ENCODE measurements at places on chromosomes 11 and 22. TPM values are rescaled to one million over a fixed set of nuclear protein-coding genes. Genes with fewer than 3 reads are reported as not detected.

The APOL1 gene
- 12.9 TPM for total RNA-seq

The PANX2 gene
- total RNA-seq = 0.43 TPM

The FHIP1B gene
- 13.5 TPM for total RNA-seq

The EFCAB6 gene
- total RNA-seq = 0.32 TPM

The APOL4 gene
- total RNA-seq = not detected

The MRPL16 gene
- total RNA-seq = 44.5 TPM

The HEPHL1 gene
- 4.3 TPM for total RNA-seq

The GAL3ST3 gene
- not detected for total RNA-seq

The RASGRP2 gene
- total RNA-seq = 12.5 TPM

The UBQLNL gene
- total RNA-seq = under 0.01 TPM

Data from fibroblast of villous mesenchyme (primary cell).